ENCODE measurements at places on chromosomes 5 and 9.

DNA sequence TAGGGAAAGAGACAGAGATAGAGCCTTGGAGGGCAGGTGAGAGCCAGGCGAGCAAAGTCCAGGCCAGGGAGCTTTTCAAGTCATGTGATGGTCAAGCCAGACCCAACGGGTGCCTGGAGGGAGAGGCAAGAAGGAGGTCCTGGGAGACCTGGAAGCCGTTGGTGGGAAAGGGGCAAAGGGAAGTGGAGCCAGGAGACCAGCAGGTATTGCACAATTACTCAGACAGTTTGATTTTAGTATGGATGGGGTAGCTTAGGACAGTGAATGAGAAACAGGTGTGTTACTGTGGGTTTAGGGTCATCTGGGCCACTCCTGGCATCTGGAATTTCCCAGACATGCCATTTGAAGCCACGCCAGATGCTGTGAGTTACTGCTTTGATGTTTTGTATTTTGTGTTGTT, 5.1 kb downstream of the SECISBP2 start:
- DNase-seq: no peak

DNA sequence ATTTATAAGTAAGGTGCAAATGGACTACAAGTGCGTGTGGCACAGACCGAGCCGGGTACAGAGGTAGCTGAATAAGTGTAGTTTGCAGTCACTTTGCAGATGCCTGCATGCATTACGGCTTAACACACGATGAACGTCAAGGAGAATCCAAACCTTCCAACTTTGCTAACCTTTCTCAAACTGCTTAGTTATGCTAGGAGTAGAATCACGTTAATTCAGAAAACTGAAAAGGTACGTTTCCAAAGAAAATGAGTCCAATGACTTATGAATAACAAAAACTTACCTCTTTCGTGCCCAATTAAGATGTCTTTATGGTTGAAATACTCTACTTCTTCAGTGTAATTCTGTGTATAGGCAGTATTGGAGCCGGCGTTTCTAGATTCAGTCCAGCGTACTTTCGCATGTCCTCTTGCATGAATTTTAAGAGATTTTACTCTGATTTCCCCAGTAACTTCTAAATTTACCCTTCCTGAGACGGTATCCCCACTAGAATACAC, 539 bp downstream of the ARRDC3 start:
- DNase-seq: no peak

DNA sequence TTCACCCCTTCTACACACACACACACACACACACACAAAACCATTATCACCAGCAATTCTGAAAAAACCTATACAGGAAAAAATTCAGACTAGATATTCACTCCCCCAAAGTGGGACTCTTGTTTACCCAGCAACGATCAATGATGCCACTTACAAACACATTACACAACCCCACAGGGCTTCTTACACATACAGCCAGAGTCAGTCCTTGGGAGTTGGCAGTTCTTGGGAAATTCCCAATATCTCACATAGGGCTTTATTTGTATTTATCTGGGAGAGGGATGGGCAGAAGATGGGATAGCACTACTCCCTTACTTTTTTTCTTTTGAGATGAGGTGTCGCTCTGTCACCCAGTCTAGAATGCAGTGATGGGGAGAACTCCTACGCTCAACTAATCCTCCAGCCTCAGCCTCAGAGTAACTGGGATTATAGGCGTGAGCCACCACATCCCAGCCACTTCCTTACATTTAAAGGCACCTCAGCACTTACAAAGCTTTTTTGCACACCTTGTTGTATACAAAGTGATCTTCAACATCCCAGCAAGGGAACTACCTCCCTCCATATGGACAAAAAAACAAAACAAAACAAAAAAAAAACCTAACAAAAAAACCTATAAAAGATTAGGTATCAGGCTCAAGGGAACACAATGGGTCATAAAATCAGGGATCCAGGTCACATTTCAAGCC, 168.4 kb downstream of the TSSK1B start:
- no peak for DNase-seq

GRCh38 chr5:36029914-36030313, 36.8 kb downstream of the UGT3A2 start:
- DNase-seq: no peak

DNA sequence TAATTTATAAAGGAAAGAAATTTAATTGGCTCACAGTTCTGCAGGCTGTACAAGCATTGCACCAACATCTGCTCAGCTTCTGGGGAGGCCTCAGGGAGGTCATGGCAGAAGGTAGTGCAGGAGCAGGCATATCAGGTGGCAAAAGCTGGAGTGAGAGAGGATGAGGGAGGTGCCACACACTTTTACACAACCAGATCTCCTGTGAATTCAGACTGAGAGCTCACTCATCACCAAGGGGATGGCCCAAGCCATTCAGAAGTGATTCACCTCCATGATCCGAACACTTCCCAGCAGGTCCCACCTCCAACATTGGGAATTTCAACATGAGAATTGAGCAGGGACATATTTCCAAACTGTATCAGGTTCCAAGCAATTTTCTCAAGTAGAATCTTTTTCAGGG, 84.7 kb upstream of the BRINP1 start:
- DNase-seq: no peak

DNA sequence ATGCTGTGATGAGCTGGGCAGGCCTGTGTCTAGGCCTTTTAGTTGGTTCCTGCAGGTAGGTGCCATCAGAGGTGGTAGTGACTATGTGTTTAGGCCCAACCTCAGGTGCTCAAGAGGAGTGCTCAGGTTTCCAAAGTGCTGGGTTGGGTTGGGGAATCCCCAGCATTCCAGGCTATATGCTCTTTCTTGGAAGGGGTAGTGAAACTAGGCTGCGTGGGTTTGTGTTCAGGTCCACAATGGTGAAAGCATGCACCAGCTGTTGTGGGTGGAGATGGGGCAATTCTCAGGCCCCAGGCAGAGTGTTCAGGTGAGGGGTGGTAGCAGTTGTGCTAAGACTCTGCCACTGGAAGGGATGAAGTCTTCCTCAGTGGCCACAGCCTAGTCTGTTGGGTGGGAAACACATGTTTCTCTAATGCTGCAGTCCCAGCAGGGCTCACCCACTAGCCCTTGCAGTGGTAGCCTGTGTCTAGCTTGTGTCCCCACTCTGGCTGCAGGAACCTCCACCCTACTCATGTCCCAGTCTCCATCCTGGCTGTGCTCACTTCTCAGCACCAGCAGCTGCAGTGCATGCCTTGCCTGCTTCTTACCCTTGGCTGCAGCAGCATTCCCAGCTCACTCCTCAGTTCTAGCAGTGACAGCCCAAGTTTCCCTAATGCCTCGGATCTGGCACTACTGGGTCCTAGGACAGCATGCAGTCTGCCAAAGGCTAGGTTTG, 78.9 kb downstream of the FAM170A start:
- no peak for DNase-seq

DNA sequence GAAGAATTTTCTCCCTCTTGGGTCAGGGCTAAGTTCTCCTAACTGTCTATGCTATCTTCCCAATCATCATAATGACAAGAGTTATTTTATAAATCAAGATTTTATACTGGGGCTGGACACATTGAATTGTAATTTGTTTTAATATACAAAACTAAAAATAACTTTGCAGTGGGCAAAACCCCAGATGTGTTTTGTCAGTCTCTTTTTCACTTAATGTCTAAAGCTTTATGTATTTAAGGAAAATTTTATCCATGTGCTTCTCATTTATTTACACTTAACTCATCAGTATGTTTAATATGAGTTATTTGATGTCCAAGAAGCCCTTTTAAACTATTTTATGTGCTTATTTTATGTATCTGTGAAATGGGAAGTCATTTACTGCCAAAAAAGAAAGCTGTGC, 362.8 kb upstream of the ADAMTSL1 start:
- no peak for DNase-seq

GRCh38 chr9:38047301-38048251, 21.5 kb downstream of the SHB start:
- peak; percentile 54 for DNase-seq

DNA sequence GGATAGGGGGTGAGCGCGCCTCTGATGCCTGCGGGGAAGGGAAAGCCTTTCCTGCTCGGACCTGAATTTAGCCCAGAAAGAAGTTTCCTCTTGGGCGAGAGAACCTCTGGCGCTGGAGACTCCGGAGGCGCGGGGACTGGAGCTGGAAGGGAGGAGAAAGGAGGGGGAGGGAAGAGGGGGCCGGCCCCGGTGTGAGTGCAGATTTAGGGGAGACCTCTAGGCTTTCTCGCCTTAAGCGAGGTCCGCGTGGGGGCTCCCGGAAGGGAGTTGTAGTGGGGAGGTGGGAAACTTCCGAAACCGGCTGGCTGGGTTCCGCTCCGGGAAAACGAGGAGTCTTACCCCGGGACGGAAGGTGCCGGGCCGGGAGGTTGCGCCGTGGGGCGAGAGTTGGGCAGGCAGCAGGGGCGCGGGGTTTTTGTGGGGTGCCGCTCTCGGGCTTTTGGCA, 1.3 kb downstream of the PCSK5 start:
- DNase-seq: peak; percentile 25
